CD8-positive, alpha-beta memory T cell (primary cell): ENCODE measurements at places on chromosomes 16 and 17.

GRCh38 chr16:88195269-88195705, 187.5 kb upstream of the ZNF469 start:
- no peaks in the 10 kb centered on the region for H3K36me3 ChIP-seq
- no peaks in the 10 kb centered on the region for H3K27me3 ChIP-seq
- no peak overlapping the region for H3K4me3 ChIP-seq
- H3K4me1 ChIP-seq, result no peaks in the 10 kb centered on the region
- DNase-seq, result no peak

DNA sequence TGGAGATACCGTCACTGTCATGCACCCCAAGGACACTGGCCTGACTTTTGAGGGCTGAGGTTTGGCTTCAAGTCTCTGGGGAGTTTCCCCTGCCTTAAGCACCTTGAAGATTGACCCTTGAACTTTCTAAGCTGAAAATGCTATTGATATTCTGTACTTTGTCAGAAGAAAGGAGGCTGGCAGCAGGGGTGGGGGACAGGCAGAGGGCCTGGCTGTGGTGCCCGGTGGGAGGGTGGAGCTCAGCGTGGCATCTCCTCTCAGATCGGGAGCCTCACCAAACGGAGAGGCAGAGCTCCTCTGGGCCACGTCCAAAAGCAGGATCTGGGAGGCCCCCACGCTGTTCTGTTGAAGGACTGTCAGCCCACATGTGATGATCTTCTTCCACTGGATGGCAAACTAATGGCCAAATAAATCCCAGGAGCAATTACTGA, 305.2 kb upstream of the IRX3 start:
- no peaks in the 10 kb centered on the region for H3K36me3 ChIP-seq
- H3K4me1 ChIP-seq, result no peaks in the 10 kb centered on the region
- DNase-seq, result no peak
- H3K27me3 ChIP-seq, result no peaks in the 10 kb centered on the region
- H3K4me3 ChIP-seq, result no peak overlapping the region

DNA sequence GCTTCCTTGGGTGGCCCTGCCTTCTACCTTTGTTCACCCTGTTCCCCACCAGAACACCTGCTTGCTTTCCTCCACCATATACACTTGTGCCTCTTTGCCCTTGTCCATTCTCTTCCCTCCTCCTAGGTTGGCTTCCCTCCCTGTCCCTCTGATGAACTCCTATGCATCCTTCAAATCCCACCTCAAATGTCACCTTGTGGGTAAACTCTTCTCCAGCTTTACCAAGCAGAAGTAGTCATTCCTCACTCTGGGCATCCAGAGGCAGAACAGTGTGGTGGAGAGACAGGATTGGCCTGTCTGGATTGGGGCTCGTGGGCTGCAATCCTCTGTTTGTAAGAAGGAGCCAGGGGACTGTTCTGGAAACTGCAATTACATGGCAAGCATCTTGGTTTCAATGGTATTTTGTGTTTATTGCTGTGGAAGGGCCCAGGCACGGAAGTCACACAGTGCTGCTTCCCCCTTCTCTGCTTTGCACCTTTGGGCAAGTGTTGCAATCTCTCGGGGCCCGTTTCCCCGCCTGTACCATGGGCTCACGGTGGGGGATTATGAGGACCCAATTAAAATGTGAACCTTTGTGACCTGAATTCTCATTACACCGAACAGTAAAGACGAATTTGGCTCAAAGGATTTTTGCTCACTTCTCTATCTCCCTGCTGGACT, 21.9 kb upstream of the NXPH3 start:
- no peaks in the 10 kb centered on the region for H3K36me3 ChIP-seq
- no peaks in the 10 kb centered on the region for H3K27me3 ChIP-seq
- no peak overlapping the region for H3K27ac ChIP-seq
- H3K4me1 ChIP-seq, result peaks cover 14% of the 10 kb centered on the region
- no peak for DNase-seq

DNA sequence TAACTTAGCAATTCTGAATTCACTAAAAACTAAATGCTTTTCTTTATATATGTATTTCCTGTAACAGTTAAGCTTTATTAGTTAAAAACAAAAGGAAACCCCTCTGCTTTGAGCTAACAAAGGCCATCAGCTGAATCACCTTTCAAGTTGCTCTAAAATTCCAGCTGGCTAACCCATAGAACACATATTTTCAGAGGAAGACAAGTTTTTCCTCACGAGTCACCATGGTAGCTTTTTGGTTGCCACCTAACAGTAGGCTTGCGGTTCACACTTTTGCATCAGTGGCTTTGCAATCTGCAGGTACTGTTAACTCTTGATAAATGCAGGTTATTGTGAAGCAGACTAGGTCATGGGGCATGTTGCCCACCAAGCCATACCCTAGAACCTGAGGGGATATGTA, 57.6 kb upstream of the IRX5 start:
- no peaks in the 10 kb centered on the region for H3K36me3 ChIP-seq
- DNase-seq, result no peak
- no peaks in the 10 kb centered on the region for H3K4me1 ChIP-seq
- H3K4me3 ChIP-seq, result no peak overlapping the region
- no peak overlapping the region for H3K27ac ChIP-seq

- DNase-seq, result no peak
- H3K4me1 ChIP-seq, result no peaks in the 10 kb centered on the region
- H3K27me3 ChIP-seq, result no peaks in the 10 kb centered on the region
- no peak overlapping the region for H3K4me3 ChIP-seq
Measured at GRCh38 chr16:9840761-9841665, 341.2 kb downstream of the GRIN2A start.

DNA sequence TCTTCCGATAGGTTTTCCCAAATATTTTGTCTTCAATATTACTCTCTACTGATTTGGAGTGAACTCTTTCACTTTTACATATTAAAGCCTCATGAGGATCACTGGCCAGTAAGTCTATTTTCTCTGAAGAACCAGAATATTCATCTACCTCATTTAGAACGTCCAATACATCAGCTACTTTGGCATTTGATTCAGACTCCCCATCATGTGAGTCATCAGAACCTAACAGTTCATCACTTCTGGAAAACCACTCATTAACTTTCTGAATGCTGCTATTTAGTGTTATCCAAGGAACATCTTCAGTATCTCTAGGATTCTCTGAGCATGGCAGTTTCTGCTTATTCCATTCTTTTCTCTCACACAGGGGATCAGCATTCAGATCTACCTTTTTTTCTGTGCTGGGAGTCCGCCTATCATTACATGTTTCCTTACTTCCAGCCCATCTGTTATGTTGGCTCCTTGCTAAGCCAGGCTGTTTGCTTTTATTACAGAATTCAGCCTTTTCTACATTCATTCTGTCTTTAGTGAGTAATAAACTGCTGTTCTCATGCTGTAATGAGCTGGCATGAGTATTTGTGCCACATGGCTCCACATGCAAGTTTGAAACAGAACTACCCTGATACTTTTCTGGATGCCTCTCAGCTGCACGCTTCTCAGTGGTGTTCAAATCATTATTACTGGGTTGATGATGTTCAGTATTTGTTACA, 30.9 kb downstream of the BRCA1 start:
- no peak overlapping the region for H3K27ac ChIP-seq
- DNase-seq, result no peak
- H3K36me3 ChIP-seq, result no peaks in the 10 kb centered on the region
- H3K4me3 ChIP-seq, result no peak overlapping the region

- H3K27me3 ChIP-seq, result no peaks in the 10 kb centered on the region
- no peaks in the 10 kb centered on the region for H3K36me3 ChIP-seq
- no peak overlapping the region for H3K27ac ChIP-seq
- no peak overlapping the region for H3K4me3 ChIP-seq
Measured at GRCh38 chr17:57902800-57903759, 52.1 kb downstream of the CUEDC1 start.

DNA sequence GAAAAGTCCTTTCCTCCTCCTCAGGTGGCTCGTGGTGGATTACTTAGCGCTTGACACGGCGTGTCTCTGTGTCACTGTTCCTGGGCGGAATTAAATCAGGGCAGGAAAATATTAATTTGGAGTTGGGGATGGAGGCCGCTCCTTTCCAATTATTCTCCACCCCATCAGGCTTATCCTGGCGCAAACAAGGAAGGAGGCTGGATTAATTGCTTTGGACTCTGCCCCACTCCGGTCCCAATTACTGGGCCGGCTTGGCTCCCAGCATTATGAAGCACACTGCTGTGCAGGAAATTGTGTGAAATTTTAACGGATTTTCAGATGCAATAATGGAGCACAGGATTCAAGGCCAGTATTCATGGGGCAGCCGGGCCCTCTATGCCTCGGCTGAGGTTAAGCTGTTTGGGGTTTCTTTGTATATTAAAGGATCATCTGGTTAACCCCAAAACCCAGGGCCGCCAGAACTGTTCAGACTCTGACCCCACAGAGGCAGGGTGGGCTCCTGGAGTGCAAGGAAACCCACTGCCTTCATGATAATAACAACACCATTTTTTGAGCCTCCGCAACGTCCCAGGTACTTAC, 87.8 kb downstream of the MRM1 start:
- H3K27me3 ChIP-seq, result no peaks in the 10 kb centered on the region
- no peak overlapping the region for H3K27ac ChIP-seq
- no peak overlapping the region for H3K4me3 ChIP-seq
- no peaks in the 10 kb centered on the region for H3K36me3 ChIP-seq

- H3K4me3 ChIP-seq, result no peak overlapping the region
- no peak overlapping the region for H3K27ac ChIP-seq
- H3K27me3 ChIP-seq, result no peaks in the 10 kb centered on the region
Measured at GRCh38 chr17:81037026-81037797, 2.3 kb downstream of the BAIAP2 start.

GRCh38 chr16:2086812-2087747, 39.3 kb downstream of the TSC2 start:
- H3K4me1 ChIP-seq, result no peaks in the 10 kb centered on the region
- H3K27ac ChIP-seq, result no peak overlapping the region
- no peak overlapping the region for H3K4me3 ChIP-seq
- DNase-seq, result no peak
